Thoracic aorta endothelial cell (primary cell): ENCODE measurements at places on chromosomes 4 and X. TPM values are rescaled to one million over a fixed set of nuclear protein-coding genes. Genes with fewer than 3 reads are reported as not detected.

The NSUN7 gene
- total RNA-seq: under 0.01 TPM in 1 of 2 replicates, not detected in the other

The PCDH7 gene
- 27.7 and 39.3 TPM in 2 replicates for total RNA-seq

The SPARCL1 gene
- 0.22 TPM in 1 of 2 replicates, not detected in the other for total RNA-seq

The VCX3B gene
- not detected in 2 replicates for total RNA-seq

The LRCH2 gene
- 4.5 and 9.2 TPM in 2 replicates for total RNA-seq

The G3BP2 gene
- total RNA-seq: 300 and 338 TPM in 2 replicates

The SMIM43 gene
- total RNA-seq: 0.40 TPM in 1 of 2 replicates, not detected in the other
